ENCODE measurements at places on chromosomes 16 and 17. TPM values are rescaled to one million over a fixed set of nuclear protein-coding genes. Genes with fewer than 3 reads are reported as not detected.

- peak; percentile 37 for DNase-seq
These were observed 22.4 kb downstream of the SLC35G3 start for GRCh38 chr17:35171834-35172233.

DNA sequence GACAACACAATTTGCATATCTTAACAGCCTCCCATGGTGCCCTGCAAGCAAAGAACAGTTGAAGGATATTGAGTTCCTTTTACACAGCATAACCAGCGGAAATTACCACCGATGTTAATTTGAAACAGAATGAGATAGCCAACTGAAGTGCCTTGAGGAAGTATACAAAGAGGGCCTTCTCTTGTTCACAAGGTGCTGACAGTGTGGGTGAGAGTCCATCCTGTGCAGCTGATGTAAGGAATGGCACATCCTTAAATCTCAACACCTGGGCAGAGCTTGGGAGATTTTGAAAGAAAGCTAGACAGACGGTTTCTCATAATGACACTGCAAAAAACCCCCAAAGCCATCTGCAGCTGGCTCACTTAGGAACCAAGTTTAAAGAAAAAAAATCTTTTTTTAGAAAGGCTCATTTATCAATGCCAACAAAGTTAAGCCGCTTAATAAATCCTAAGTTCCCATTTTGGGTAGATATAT is 818.6 kb downstream of the KCNJ2 start:
- no peak for DNase-seq

The HSD17B1 gene
- total RNA-seq: 0.59 TPM

The AURKB gene
- total RNA-seq: 161 TPM

The NACA2 gene
- total RNA-seq: not detected

The PRR15L gene
- total RNA-seq: not detected

DNA sequence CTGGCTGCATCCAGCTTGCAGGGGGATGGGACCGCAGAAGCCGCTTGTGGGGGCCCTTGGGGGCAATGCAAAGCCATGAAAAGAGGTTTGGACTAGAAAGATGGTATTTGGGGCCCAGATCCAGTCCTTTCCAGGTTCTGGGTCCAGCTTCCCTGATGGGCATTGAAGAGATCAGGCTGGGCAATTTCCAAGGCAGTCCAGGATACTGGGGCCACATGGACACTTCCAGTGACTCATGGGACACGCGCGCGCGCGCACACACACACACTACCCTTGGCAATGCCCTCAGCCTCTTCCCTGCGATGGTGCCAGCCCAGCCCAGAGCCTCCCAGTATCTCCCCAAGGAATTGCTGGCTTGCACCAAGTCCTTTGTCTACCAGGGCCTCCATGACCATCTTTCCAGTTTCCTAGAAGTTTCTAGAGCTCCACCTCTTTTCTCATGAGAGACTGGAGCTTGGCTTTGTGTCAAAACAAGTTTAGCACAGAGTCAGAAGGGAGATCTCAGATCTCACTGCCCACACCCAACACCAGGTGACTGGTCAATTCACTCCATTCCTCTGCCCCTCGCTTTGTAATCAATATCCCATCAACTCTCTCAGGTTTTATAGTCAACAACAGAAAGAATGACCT is 44.3 kb downstream of the WNT3 start:
- no peak for DNase-seq

DNA sequence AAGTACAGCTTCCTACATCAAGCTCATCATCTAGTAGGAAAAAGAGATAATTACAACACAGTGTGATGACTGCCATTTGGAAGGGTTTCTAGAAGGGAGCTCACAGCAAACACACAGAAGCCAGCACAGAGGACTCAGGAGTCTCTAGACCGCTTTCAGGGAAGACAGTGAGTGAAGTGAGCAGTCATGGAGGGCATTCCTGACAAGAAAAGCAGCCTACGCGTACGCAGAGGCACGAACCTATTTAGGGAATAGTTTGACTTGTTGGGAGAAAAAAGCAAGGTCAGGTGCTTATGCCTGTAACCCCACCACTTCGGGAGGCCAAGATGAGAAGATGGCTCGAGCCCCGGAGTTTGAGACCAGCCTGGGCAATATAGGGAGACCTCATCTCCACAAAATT is 8.4 kb upstream of the HASPIN start:
- no peak for DNase-seq

All from HT1080 (cell line).